ENCODE measurements at places on chromosomes 5 and 9.

DNA sequence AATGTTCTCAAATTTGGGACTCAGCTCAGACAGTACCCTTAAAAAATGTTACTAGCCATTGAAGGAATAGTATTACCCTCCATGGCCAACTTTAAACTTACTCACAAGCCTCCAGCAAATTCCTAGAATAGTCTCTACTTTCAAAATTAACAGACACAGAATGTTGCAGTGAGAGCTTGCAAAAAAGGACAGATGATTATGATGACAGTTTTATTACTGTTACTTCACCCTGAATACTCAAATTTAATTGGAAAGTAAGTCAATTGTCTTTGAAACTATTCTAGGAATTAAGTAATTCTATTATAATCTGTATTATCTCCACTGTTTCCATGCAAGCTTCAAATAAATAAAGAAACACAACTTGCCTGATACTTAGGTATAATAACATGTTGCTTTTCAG lies 288.3 kb downstream of the SLF1 start:
- no peak for DNase-seq

- no peak for DNase-seq
Measured at GRCh38 chr9:77516781-77517180, 131.3 kb downstream of the GNA14 start.

- DNase-seq, result no peak
Measured at GRCh38 chr9:20255052-20255451, 367.2 kb downstream of the MLLT3 start.

- DNase-seq, result peak; percentile 59
Measured at GRCh38 chr5:143733665-143734455, 78.1 kb upstream of the HMHB1 start.

- DNase-seq, result no peak
Measured at GRCh38 chr5:136103118-136103517, 29.5 kb upstream of the SMAD5 start.

GRCh38 chr5:77494935-77495334 lies 2.8 kb upstream of the WDR41 start:
- no peak for DNase-seq

GRCh38 chr5:95026718-95027117 lies 258.2 kb downstream of the MCTP1 start:
- DNase-seq, result no peak

- DNase-seq, result no peak
Measured at GRCh38 chr5:37436146-37436934, 57.2 kb downstream of the WDR70 start.

GRCh38 chr5:159601216-159601615 lies 270.9 kb upstream of the IL12B start:
- peak; percentile 78 for DNase-seq

DNA sequence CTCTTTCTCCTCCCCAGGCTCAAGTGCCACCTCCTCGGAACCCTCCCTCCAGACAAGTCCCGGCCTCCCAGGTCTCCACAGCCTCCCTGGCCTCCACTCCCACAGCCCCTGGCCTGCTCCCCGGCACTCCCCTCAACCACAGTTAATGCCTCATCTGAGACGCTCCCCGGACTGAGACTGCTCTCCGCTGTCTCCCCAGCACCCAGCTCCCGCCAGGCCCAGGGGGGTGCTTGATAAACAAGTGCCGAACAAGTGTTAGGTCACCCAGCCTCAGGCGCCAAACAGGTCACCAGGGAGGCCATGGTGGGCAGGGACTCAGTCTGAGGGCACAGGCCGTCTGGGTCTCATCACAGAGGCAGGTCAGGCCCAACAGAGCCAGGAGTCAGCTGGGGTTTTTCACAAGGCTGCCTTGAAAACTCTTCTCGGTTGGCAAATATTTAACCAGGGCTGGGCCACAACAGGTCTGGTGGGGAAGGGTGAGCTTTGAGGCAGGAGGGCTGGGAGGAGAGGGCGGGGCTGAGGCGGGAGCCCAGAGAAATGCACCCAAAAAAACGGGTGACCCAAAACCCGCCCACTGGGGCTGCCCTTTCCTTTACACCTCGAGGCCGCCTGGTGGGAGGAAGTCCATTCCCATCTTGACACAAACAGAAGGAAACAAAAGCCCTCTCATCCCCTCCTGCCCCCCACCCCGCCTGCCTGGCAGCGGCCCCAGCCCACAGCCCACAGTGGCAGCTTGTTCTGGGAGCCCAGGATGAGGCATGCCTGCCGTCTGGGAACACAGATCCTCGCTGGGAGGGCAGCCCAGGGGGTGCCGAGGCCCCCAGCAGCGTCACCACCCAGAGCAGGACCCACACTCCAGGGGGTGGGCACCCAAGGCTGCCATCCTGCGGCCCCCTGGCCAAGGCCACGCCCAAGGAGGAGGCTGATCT lies 66.6 kb upstream of the STXBP1 start:
- DNase-seq, result peak; percentile 57

- DNase-seq, result peak; percentile 92
Measured at GRCh38 chr5:126514131-126514557, 80.9 kb downstream of the ALDH7A1 start.

- no peak for DNase-seq
Measured at GRCh38 chr5:6875376-6875775, 162.1 kb downstream of the TENT4A start.

DNA sequence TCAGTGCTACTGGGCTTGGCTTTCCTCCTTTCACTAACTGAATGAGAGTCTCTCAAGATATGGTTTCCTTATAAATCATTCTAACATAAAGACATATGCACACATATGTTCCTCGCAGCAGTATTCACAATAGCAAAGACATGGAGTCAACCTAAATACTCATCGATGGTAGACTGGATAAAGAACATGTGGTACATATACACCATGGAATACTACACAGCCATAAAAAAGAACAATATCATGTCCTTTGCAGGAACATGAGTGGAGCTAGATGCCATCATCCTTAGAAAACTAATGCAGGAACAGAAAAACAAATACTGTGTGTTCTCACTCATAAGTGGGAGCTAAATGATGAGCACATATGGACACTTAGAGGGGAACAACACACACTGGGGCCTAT lies 32.5 kb upstream of the HMHB1 start:
- DNase-seq, result no peak

GRCh38 chr5:61010467-61011454 lies 65.8 kb downstream of the NDUFAF2 start:
- peak; percentile 52 for DNase-seq

GRCh38 chr5:153523211-153523610 lies 32.7 kb downstream of the GRIA1 start:
- DNase-seq, result peak; percentile 47

All from choroid plexus epithelial cell (primary cell).